Lower lobe of right lung (tissue), 2 donors: ENCODE measurements at places on chromosomes 2 and 18. TPM values are rescaled to one million over a fixed set of nuclear protein-coding genes. Genes with fewer than 3 reads are reported as not detected.
A peak's percentile ranks its signal among the peaks of the same experiment; 100 is the strongest.

The ALPG gene
- 0.53 TPM for total RNA-seq

The TET3 gene
- total RNA-seq: 21.5 TPM

The DUSP2 gene
- 5.5 TPM for total RNA-seq

The MYO5B gene
- total RNA-seq: 23.3 TPM

The AGFG1 gene
- 100 TPM for total RNA-seq

The PTH2R gene
- total RNA-seq: 0.32 TPM

The OTX1 gene
- total RNA-seq: 0.27 TPM

The DPY30 gene
- total RNA-seq: 60.4 TPM

- H3K27me3 ChIP-seq: no peaks in the 10 kb centered on the region
- no peaks in the 10 kb centered on the region for H3K4me1 ChIP-seq
- no peak overlapping the region for H3K27ac ChIP-seq
- H3K4me3 ChIP-seq: no peak overlapping the region
- no peak for DNase-seq
Measured at GRCh38 chr2:61924895-61925663, 19.6 kb downstream of the COMMD1 start.

- H3K27me3 ChIP-seq: no peaks in the 10 kb centered on the region
- no peak overlapping the region for H3K4me3 ChIP-seq
- no peaks in the 10 kb centered on the region for H3K4me1 ChIP-seq
- no peak overlapping the region for H3K27ac ChIP-seq
- DNase-seq: no peak
- H3K36me3 ChIP-seq: no peaks in the 10 kb centered on the region
Measured at GRCh38 chr18:23716516-23716915, 27.3 kb downstream of the LAMA3 start.

GRCh38 chr18:23743733-23744333 lies 54.6 kb downstream of the LAMA3 start:
- no peaks in the 10 kb centered on the region for H3K36me3 ChIP-seq
- no peaks in the 10 kb centered on the region for H3K27me3 ChIP-seq
- H3K4me1 ChIP-seq: peaks cover 17% of the 10 kb centered on the region
- peak overlapping the region; percentile 19 for H3K27ac ChIP-seq
- no peak overlapping the region for H3K4me3 ChIP-seq
- no peak for DNase-seq

DNA sequence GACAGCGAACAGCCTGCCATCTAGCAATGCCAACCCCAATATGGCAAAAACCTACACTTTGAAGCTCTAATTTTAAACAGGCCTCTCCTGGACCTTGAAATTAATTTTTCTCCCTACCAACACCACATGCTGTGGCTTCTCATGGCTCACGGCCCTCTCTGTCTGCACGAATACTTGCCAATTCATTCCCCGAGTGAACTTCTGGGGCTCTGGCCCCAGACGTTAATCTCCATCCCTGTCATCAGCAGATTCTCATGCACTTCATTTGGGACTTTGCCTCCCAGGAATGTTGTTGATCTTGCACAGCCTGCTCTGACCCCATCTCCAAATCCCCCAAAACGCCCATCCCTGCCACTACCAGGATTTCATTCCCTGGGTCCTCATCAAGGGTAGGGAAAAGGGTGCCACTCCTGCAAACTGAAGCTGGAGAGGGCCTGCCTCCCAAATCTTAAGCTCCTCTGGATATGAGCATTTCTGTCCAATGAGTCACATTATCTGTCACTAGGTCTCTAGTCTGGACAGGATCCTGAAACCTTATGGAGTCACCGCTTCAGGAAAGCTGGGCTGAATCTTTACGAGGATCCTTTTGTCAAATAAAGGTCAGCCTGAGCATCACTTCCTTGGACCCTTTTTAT lies 10.4 kb downstream of the FIGLA start:
- H3K4me1 ChIP-seq: no peaks in the 10 kb centered on the region
- no peak overlapping the region for H3K4me3 ChIP-seq
- no peaks in the 10 kb centered on the region for H3K36me3 ChIP-seq
- H3K27ac ChIP-seq: no peak overlapping the region
- peaks cover 5% of the 10 kb centered on the region for H3K27me3 ChIP-seq
- no peak for DNase-seq

GRCh38 chr2:122300758-122301157 lies 545.3 kb downstream of the TSN start:
- H3K27ac ChIP-seq: no peak overlapping the region
- no peak for DNase-seq
- no peak overlapping the region for H3K4me3 ChIP-seq
- no peaks in the 10 kb centered on the region for H3K27me3 ChIP-seq

DNA sequence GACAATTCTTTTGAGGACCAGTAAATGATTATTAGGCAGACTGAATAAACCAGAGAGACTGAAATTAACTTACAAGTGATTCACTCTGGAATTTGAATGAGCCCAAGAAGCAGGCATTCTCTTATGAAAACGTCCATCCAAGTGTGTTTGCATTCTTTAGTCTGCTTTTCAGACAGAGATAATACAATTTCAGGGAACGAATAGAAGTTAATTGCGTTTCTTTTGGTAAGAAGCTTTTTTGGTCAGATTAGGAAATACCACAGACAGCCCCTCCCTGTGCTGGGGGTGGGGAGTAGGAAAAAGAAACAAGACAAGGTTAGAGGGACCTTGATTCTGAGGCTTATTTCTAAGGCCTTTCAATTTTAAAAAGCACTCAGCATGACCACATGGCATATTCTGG lies 874.4 kb downstream of the SUCLG1 start:
- no peak overlapping the region for H3K27ac ChIP-seq
- no peaks in the 10 kb centered on the region for H3K27me3 ChIP-seq
- H3K4me3 ChIP-seq: no peak overlapping the region
- H3K36me3 ChIP-seq: no peaks in the 10 kb centered on the region

GRCh38 chr2:230327418-230328154 lies 593 bp downstream of the SP140L start:
- H3K4me1 ChIP-seq: peaks cover 30% of the 10 kb centered on the region
- no peaks in the 10 kb centered on the region for H3K36me3 ChIP-seq
- no peaks in the 10 kb centered on the region for H3K27me3 ChIP-seq
- H3K27ac ChIP-seq: peak overlapping the region; percentile 93

DNA sequence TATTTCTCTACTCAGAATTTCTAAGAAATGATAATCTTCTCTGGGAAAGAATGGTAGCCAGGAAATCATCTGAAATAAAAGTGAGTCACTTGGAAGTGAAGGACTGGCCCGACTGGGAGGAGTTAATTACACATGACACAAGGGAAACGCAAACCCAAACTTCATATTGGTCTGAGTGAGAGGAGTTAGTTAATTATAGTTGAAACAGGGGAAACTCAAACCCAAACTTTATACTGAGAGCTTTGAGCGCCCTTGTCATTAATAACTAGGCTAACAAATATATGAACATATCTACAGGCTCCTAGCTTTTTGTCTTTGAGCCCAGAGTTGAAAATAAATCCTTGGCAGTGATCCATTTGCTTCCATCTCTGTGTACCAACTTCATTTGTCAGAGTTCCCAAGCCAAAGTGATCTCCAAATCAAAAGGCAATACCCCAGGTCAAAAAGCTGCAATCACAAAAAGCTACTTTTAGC lies 187.8 kb upstream of the COL3A1 start:
- no peaks in the 10 kb centered on the region for H3K27me3 ChIP-seq
- no peak overlapping the region for H3K4me3 ChIP-seq
- no peak for DNase-seq
- H3K27ac ChIP-seq: peak overlapping the region; percentile 39
- H3K4me1 ChIP-seq: no peaks in the 10 kb centered on the region

DNA sequence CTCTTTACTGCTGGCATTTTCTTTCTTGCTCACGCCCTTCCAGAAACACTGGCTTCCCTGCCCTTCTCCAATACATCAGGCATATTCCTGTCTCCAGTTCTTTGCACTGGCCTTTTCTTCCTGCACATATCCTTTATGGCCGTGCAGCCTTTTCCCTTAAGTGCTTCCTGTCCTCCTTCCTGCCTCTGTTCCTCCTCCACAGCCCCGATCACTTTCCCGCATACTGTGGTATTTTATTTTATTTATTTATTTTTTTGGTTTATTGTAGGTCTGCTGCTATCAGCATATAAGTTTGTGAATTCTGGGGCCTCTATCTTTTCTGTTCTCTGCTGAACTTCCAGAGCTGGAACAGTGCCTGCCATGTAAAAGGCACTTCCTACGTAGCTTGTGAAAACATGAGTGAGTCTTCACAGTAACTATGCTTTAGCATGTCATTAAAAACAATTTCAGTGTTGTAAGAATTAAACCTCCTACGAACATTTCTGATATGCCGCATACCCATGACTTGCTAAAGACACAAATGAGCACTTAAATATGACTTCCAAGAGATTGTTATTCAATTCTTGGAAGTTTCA lies 289.1 kb downstream of the TRIB2 start:
- H3K27me3 ChIP-seq: no peaks in the 10 kb centered on the region
- no peak overlapping the region for H3K4me3 ChIP-seq
- peaks cover 12% of the 10 kb centered on the region for H3K4me1 ChIP-seq
- H3K36me3 ChIP-seq: no peaks in the 10 kb centered on the region
- H3K27ac ChIP-seq: peak overlapping the region; percentile 9

GRCh38 chr2:234032279-234032856 lies 18.1 kb upstream of the SPP2 start:
- no peak overlapping the region for H3K4me3 ChIP-seq
- no peaks in the 10 kb centered on the region for H3K36me3 ChIP-seq
- no peak overlapping the region for H3K27ac ChIP-seq

GRCh38 chr2:121617042-121617599 lies 32.1 kb downstream of the CLASP1 start:
- H3K4me1 ChIP-seq: peaks cover 21% of the 10 kb centered on the region
- DNase-seq: no peak
- no peak overlapping the region for H3K27ac ChIP-seq
- no peak overlapping the region for H3K4me3 ChIP-seq
- peaks cover 4% of the 10 kb centered on the region for H3K36me3 ChIP-seq

DNA sequence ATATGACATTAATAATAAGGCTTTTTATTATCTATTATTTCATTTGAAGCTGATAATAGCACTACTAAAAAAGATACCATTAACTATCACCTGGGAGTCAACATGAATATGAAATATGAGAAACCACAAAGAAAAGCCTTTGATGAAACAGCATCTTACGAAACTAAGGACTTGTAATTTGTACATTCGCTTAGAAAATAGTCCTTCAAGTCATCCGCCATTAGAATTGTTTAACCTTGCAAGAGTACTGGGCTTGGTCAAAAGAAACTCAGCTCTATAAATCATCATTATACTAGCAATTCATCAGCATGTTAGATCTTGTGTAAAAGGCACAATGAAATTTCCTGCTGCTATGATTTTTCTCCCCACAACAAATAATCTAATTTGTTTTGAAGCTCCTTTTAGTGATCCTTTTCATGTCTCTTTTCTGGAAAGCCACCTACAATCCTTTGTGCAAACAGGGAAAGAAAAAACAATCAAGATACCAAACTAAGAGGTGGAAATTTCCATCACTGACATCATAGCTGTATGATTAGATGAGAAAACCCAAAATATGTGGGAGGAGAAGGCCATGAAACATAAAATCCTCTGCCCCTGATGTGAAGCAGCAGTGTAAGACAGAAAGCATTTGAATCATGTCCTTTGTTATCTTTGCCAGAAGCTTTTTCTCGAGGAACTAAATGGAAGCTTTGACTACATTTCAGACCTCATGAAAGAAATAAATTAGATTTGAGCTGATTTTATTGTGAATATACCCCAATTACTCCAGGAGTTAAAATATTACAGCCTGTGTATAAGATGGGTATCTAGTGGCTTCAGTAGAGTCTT lies 31.2 kb downstream of the SCN9A start:
- H3K4me1 ChIP-seq: no peaks in the 10 kb centered on the region
- no peaks in the 10 kb centered on the region for H3K27me3 ChIP-seq
- H3K36me3 ChIP-seq: no peaks in the 10 kb centered on the region

DNA sequence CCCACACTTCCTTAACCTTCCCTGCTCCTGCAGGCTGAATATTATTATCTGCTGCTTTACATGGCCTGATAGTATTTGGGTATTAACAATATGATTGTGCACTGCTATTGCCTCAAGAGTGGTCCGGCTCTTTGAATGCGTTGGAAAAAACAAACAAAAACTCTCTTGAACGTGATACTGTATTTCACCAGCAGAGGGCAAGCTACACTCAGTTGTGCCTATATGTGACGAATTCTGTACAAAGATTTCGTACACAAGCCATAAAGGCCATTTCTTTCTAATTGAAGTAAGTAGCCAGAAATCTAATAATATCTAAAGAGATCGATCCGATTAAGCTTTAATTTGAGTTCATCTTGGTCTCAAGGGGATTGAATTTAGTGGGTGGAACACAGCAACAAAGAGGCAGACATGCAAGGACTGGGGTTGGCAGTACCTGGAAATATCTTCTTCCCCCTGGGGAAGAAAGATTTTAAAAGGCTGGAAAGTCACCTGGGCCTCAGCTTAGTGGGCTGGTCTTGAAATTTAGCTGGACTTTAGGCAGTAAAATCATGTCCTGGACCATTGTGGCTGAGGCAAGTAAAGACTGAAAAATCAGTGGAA lies 49.3 kb upstream of the RAB6D start:
- no peak for DNase-seq
- no peak overlapping the region for H3K27ac ChIP-seq
- no peak overlapping the region for H3K4me3 ChIP-seq
- no peaks in the 10 kb centered on the region for H3K4me1 ChIP-seq
- peaks cover 22% of the 10 kb centered on the region for H3K27me3 ChIP-seq

GRCh38 chr2:208265801-208266552 lies at the start of gene PIKFYVE:
TSS of gene PIKFYVE (plus strand) at chr2:208266255. CDS start at chr2:208271520, 5,265 bp downstream.
- no peaks in the 10 kb centered on the region for H3K27me3 ChIP-seq
- H3K27ac ChIP-seq: peak within 1 kb of the TSS; percentile 93
- H3K4me3 ChIP-seq: peak within 1 kb of the TSS; percentile 70
- H3K4me1 ChIP-seq: peaks cover 36% of the 10 kb centered on the region
- H3K36me3 ChIP-seq: no peaks in the 10 kb centered on the region

DNA sequence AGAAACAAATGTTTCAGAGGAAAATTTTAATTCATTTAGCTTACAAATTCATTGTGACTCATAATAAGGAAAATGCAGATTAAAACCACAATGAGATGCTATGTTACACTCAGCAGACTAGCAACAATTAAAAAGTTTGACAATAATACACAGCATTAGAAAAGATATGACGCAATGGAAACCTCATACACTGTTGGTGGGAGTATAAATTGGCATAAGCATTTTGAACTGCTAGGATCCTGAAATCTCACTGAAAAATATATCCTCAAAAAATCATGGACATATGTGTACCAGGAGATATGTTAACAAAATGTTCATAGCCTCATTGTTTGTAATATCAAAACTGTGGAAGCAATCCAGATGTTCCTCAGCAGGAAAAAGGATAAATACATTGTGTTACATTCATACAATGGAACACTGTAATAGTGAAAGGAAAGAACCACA lies 13.7 kb downstream of the CALCRL start:
- no peak overlapping the region for H3K4me3 ChIP-seq
- no peaks in the 10 kb centered on the region for H3K36me3 ChIP-seq
- DNase-seq: no peak

- H3K4me1 ChIP-seq: no peaks in the 10 kb centered on the region
- H3K36me3 ChIP-seq: no peaks in the 10 kb centered on the region
- peaks cover 3% of the 10 kb centered on the region for H3K27me3 ChIP-seq
- no peak overlapping the region for H3K4me3 ChIP-seq
- no peak overlapping the region for H3K27ac ChIP-seq
Measured at GRCh38 chr2:16774980-16775898, 109.6 kb upstream of the CYRIA start.

DNA sequence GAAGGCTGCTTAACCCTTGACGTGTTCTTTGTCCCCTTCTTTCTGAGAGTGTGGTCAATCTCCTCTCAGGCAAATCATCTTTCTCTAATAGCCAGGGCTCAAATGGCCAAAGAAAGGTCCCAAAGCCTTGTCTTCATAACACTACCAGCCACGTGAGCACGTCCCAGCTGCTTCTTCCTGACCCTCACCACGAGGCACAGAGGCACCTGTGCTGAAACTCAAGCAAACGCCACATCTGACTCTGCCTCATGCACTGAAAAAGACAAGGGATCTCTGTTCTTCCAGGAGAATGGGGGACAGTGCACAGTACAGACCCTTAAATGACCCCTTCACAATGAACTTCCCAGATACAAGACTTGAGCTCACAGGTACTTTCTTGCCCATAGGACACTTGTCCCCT lies 31.8 kb downstream of the BCL11A start:
- H3K4me3 ChIP-seq: no peak overlapping the region
- no peak overlapping the region for H3K27ac ChIP-seq
- DNase-seq: no peak
- H3K27me3 ChIP-seq: no peaks in the 10 kb centered on the region
- no peaks in the 10 kb centered on the region for H3K36me3 ChIP-seq
